ENCODE measurements at places on chromosomes 6 and 20. TPM values are rescaled to one million over a fixed set of nuclear protein-coding genes. Genes with fewer than 3 reads are reported as not detected.

Gene EYA4
- total RNA-seq, result 1.9 TPM

Gene BMP7
- 14.2 TPM for total RNA-seq

Gene HLA-DPB1
- 61.8 TPM for total RNA-seq

Gene TGM2
- total RNA-seq, result 65.1 TPM

Gene ATP9A
- 36.1 TPM for total RNA-seq

Gene OPN5
- not detected for total RNA-seq

Gene SLC26A8
- total RNA-seq, result not detected

Gene PREP
- 21.9 TPM for total RNA-seq

Gene LGSN
- not detected for total RNA-seq

Gene RUNX2
- total RNA-seq, result 7.3 TPM

Gene XKR7
- not detected for total RNA-seq

Gene C6orf15
- not detected for total RNA-seq

Gene SNAI1
- 14.4 TPM for total RNA-seq

Gene PABPC1L
- 11.8 TPM for total RNA-seq

Gene SOBP
- total RNA-seq, result 7.1 TPM

Gene KCNQ2
- total RNA-seq, result not detected

Gene CST5
- total RNA-seq, result not detected

Gene FRK
- total RNA-seq, result 1.3 TPM

Gene RAB44
- 0.87 TPM for total RNA-seq

Gene ADGRG6
- total RNA-seq, result 41.2 TPM

Gene ZNF341
- total RNA-seq, result 1.7 TPM

Gene PDE10A
- 10.0 TPM for total RNA-seq

Gene BPIFB4
- total RNA-seq, result not detected

Measured in tibial nerve (tissue), 4 donors.